Stimulated activated CD8-positive, alpha-beta memory T cell treated with anti-CD3 and anti-CD28 coated beads, Interleukin-4, amount 100 ng/mL, for 4 hours (primary cell): ENCODE measurements at places on chromosomes 4 and X.

DNA sequence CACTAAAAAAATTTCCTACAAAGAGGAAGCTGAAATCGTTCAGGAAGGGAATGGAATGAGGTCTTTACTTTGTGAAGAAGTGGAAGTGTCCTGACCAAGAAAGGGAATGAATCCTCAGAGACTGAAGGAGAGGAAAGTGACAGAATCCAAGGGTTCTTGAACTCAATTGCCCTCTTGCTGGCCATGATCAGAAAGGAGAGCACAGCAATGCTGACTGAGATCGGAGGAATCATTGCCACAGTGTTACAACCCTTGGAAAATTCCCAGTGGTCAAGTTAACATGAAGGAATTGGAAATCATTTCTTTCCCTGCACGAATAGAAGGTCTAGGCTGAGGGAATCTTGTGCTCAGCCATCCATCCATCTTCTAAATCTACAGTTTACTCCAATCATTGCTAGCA, 190.0 kb upstream of the NEIL3 start:
- no peak for DNase-seq

GRCh38 chr4:46387956-46388355, 2.0 kb downstream of the GABRA2 start:
- DNase-seq, result no peak

DNA sequence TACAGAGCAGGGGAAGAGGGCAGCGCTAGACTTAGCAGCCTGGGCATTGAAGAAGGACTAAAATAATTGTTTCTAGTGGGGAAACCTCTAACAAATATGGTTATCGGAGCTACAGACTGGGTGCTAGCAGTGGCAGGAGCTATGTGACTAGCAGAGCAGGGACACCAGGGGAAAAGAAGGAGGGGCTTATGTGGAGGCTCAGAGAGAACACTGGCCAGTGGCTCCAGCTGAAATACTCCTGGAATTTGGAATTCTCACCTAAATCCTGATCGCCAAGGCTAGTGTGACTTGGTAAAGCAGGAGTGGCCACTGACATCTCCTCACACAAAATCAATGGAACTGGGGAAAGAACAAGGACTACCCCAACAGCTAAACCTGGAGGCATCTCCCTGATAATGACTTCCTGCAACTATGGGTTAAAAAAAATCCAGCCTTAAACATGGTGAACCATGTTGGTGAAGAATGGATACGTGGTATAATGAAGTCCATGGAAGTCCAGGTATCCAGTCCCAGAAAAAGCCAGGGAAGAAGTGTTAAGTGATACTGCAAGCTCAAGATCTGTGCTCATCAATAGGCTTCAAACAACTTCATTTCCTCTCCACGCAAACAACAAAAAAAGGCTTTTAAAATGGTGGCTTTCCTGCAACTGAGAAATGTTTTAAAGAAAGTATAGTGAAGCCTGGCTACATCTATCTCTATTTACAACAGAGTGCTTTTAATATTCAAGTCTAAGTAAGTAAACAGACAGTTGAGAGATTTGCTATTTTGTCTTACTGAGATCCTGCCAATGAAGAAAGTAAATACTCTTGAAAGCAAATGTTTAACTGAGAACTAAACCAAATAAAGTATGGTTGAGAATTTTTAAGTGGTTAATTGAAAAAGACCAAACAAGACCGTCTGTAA, 1.8 kb downstream of the TAPT1 start:
- no peak for DNase-seq

GRCh38 chrX:130395341-130395740, 6.4 kb upstream of the RBMX2 start:
- no peak for DNase-seq

DNA sequence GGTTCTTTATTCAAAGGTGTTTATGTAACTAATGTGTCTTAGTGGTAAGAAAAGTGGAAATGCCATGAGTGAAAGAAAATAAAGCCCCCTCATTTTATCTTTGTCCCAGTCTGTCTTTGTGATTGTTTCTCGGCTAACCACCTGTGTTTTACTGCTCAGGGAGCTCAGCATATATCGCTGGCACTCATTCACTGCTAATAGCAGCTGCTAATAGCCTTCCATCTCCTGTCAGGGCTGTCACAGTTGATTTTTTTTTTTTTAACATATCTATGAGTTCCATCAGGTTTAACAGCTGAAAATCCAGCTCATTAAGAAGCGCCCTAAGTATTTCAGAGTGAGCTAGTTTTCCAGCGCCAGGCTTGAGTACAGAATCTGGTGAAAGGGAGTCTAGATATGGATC, 205.6 kb downstream of the RBMX2 start:
- no peak for DNase-seq

GRCh38 chr4:174983128-174983750, 65.1 kb downstream of the ADAM29 start:
- no peak for DNase-seq

GRCh38 chr4:171433674-171434073, 379.5 kb upstream of the GALNTL6 start:
- DNase-seq, result no peak

DNA sequence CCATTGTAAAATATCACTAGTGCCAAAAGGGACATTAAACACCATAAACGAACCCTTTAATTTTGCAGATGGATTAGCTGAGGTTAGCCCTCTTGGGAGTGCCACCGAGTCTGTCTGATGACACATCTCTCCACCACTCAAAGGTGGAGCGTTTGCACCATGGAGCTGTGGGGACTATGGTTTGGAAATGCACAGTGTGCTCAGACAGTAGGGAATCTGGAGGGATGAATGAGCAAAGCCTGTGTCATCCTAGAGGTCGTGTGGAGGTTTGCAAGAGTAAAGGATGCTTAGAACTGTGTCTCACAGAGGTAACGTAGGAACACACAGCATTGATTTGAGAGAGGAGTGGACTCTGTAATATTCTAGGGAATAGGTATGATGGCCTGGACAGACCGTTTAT, 93.7 kb downstream of the CLNK start:
- DNase-seq, result no peak

DNA sequence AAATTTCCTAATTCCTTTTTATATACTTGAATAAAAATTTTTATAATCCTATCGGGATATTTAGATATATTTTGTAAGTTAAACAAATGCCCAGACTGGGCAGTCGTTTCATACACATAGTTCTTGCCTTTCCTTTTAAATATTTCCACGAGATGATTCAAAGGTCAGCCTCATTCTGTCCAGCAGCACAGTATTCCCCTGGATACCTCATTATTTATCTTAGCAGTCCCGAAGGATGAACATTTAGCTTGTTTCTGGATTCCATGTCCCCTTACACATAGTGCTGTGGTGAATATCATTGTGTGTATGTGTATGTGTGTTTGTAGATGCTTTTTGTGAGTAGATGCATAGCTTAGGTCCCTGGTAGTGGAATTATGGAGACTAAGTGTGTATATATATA, 38.3 kb downstream of the RAPGEF2 start:
- DNase-seq, result no peak

DNA sequence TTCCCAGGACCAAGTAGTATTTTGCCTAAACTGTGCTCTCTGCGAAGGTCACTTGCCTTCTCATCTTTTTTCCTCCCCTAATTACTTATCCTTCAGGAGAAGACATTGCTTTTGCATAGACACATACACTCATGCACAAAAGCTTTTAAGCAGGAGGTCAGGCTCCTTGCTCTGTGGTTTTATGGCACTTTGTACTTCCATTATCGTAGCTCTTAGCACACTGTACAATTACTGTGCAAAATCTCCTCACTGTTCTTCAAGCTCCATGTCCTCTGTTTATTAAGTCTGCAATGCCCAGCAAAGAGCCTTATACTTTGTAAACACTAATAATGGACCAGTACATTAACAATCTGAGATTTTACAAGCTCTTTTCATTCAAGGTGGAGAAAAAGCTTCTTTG, 188.4 kb upstream of the GNPDA2 start:
- DNase-seq, result no peak

- no peak for DNase-seq
Measured at GRCh38 chrX:36898301-36898700, 109.9 kb upstream of the FAM47C start.

DNA sequence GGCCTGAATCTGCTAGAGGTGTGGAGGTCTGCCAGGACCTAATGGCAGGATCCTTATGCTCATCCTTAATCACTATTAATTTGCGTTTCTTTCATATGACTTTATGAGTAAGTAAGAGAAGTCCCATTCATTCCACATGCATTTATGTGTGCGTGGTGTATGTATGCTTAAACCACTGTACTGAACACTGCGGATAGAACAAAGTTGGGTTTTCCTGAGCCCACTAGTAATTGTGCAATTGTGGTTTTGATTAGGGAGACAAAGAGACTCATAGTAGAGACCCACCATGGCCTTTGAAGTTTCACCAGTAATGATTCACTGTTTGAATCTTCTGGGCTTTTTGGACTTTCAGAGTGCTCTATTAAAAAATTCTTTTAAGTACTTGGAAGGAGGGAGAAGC, 498.5 kb upstream of the DIPK2B start:
- DNase-seq, result no peak

GRCh38 chr4:88880501-88881226, 176.3 kb downstream of the FAM13A start:
- DNase-seq, result no peak

DNA sequence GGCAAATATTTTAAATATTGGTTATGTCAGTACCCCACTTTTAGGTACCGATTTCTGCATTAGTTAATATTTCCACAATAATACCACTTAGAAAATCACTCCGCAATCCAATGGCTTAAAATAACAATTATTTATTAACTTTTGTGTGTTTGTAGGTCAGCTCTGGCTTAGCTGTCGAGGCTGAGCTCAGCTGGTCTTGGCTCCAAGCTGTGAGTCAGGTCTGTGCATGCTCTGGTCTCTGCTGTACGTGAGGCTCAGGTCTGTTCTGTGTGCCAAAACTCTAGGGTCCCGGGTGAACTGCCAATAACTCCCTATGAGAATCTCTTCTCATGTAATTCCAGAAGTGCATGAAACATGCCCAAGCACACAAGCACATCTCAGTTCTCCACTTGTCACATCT, 245.8 kb upstream of the GK2 start:
- DNase-seq, result no peak

GRCh38 chr4:100113096-100113495, 77.2 kb downstream of the DDIT4L start:
- no peak for DNase-seq

- no peak for DNase-seq
Measured at GRCh38 chr4:125191232-125191631, 123.5 kb upstream of the FAT4 start.

GRCh38 chrX:104253567-104254441, 929 bp downstream of the ESX1 start:
- no peak for DNase-seq

DNA sequence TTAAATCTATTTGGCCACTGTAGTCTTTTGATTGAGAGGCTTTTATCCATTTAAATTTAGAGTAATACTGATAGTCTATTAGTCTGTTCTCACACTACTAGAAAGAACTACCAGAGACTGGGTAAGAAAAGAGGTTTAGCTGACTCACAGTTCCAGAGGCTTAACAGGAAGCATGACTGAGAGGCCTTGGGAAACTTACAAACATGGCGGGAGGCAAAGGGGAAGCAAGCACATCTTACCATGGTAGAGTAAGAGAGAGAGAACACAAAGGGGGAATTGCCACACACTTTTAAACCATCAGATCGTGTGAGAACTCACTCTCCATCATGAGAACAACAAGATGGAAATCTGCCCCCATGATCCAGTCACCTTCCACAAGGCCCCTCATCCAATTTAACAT, 410.9 kb downstream of the PDGFC start:
- DNase-seq, result no peak
